CD8-positive, alpha-beta memory T cell (primary cell): ENCODE measurements at places on chromosomes 5 and 9.

GRCh38 chr5:94028001-94028400 lies 286.6 kb upstream of the POU5F2 start:
- DNase-seq = no peak

DNA sequence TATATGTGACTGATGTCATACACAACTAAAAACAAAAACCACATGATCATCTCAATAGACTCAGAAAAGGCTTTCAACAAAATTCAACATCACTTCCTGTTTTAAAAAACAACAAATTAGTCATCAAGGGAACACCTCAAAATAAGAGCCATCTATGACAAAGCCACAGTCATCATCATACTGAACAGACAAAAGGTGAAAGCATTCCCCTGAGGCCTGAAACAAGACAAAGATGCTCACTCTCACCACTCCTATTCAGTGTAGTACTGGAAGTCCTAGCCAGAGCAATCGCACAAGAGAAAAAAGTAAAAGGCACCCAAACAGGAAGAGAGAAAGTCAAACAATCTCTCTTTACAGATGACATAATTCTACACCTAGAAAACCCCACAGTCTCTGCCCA lies 893.5 kb upstream of the EDIL3 start:
- no peak for DNase-seq

DNA sequence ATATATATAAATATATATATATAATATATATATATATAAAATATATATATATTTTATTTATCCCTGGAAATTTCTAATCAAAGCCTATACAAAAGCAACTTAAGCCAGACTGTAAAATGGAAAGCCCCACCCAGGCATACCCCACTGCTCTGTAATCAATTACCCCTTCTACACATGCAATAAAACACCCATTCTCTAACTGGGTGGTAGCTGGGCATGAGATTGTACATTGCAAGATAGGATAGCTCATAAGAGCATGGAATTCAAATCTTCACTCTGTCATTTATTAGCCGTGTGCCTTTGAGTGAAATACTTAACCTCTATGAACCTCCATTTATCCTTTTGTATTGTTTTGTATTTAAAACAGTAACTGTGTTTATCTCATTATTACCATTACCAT lies 405.3 kb upstream of the SLC30A5 start:
- DNase-seq = no peak

DNA sequence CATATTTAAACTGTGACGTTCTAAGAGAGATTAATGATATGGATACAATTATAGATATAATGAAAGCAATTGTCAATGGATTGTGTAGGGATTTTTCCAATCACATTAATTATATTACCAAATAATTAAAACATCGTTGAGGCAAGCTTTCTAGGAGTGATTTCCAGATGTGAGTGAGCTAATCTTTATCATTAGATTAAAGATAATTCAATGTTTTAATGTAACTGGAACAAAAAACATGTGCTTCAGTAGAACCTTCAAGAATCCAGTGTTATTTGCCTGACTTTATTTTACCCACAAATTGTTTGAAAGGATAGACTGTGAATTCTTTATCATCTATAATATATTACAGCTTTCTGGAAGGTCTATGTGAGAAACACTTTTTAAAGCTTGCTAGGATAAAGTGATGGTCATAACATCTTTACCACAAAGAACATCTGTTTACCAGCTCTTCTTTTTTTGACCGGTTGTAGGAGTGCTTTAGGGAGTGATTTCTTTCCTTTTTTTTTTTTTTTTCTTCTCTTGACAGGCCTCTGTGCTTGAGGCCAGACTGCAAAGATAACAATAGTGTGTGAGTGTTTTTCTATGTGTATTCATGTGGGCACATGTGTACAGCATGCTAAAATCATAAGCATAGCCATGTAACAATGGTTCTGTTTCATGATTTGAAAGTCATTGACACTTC lies 35.0 kb downstream of the SNCAIP start:
- DNase-seq = no peak

DNA sequence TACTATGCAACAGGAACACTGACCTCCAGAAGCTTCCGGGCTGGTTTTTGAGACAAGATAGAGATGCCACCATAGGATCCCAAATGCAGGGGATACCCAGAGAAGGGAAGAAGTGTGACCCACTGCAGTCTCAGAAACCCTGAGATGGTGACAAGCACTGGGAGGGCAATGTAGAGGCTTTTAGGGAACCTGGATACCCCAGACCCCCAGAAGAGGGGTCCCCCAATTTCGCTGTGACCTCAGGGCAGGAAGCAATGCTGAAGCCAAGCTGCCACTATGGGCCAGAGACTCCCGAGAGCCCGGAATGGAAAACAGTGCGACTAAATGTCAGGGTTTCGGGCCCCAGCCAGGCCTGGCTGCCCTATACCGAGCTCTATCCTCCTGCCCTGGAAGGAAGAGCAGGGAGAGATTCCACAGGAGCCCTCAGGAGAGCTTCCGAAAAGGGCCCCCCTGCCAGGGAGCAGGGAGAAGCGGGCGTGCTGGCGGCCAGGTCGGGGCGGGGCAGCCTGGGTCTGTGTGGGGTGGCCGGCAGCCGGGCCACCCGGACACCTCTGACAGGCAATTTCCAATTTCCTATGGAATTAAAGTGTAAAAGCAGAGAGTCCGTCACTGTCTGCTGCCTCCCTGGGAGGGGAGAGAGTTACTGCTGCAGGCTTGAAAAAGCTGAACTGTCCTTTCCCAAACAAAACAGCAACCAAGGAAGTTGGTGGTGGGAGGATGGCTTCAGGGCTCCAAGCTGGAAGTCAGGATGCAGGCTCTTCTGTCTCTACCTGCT lies 154.2 kb downstream of the FGF18 start:
- DNase-seq = no peak

DNA sequence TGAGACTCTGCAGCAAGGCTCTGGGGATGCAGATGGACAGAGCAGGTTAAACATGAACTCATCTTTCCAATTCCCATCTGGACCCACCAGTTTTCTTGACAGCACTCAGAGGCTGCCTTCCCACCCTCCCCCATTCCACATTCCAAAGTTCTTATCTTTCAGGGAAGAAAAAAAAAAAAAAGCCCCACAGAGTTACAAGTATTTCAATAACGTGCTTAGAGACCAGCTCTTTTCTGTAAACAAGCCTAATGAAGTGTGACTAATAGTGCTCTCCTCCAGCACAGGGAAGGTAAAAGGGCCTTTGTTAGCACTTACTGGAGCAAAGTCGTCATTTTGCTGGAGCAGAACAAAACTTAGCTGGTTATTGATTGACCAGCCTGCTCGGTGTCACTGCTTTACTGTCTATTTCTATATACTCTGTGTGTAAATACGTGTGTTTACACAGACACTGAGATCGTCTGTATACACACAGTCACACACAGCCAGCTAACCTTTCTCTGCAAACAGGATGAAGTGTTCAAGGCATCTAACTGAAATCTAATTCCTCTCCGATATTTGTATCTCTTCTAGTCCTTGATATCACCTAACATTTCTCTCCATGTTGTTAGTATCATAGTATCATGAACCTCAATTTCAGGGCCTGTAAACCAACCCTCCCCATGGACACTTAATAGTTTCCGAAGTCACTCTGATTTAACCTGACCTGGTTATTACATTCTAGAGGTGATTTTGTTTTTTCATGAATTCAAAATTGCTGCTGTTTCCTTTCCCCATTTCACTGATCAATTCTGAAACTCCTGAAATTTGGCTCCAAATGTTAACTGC lies 84.9 kb downstream of the ZNF608 start:
- DNase-seq = no peak

DNA sequence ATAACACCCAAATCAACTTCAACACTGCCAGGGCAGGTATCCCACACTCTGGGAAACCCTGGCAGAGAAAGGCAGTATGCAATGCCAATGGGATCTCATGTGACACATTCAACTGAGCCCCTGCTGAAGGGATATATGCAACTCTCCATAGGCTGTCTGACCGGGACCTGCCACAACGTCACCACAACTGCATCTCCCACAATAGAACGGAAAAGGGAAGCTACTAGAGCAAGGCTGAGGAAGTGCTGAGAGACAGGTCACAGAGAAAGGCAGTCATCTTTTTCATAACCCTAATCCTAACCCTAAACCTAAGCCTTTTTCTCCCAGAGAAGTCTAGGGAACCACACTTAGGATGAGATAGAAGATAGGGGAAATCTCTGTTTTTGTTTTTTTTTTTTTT lies 345.9 kb upstream of the CD180 start:
- no peak for DNase-seq

- DNase-seq = no peak
Measured at GRCh38 chr9:99249619-99250018, 27.5 kb downstream of the SEC61B start.

GRCh38 chr5:179146277-179146676 lies 86.1 kb downstream of the ZNF354C start:
- no peak for DNase-seq

DNA sequence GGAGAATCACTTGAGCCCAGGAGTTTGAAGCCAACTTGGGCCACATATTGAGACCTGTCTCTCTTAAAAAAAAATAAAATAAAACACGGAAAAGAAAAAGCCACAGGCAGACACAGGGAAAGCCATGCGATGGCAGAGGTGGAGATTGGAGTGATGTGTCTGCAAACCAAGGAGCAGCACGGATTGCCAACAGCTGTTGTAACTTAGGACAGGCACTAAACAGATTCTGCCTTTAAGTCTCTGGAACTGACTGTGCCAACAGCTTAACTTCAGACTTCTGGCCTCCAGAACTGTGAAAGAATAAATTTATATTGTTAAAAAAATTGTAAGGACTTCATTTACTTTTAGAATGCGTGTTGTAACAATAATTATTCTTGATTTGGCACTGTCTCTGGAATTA lies 318.5 kb upstream of the CHD1 start:
- no peak for DNase-seq

DNA sequence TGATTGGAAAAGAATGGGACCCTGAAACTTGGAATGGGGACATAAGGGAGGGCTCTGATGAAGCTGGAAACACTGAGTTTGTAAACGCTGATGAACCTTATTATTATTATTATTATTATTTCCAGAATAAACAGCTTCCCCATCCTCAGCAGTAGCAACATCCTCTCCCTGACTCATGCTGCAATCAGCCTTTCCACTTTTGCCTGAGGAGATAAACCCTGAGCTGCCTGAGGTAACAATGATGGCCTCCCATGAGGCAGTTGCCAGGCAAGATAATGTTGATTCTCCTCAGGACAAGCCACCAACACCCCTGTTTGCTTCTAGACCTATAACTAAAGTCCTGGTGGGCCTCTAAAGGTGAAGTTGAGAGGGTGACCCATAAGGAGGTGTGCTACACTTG lies 139.2 kb upstream of the ATP10B start:
- DNase-seq = no peak

- DNase-seq = no peak
Measured at GRCh38 chr5:45491368-45491767, 204.8 kb downstream of the HCN1 start.

GRCh38 chr5:160547061-160547460 lies 125.4 kb downstream of the PTTG1 start:
- no peak for DNase-seq
